ENCODE measurements at places on chromosomes 6 and 20.

- DNase-seq = no peak
Observed at GRCh38 chr6:90285611-90286381, 10.8 kb downstream of the BACH2 start.

DNA sequence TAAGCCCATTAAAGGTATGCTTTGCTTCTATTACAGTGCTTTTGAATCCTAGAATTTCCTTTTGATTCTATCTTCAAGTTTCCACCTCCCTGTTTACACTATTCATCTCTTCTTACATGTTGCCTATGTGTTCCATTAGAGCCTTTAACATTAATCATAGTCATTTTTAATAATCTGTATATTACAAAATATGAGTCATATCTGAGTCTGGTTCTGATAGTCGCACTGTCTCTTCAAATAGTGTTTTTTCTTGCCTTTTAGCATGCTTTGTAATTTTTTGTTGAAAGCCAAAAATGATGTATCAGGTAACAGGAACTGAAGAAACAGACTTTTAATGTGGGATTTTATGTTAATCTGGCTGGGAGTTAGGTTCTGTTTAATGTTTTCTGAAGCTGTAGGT lies 68.4 kb downstream of the DNAAF9 start:
- no peak for DNase-seq

GRCh38 chr6:156683821-156684220 lies 93.4 kb upstream of the ARID1B start:
- DNase-seq = no peak

- no peak for DNase-seq
Observed at GRCh38 chr6:56638760-56639159, 3.9 kb downstream of the DST start.

- DNase-seq = no peak
Observed at GRCh38 chr6:35757456-35758123, 18.8 kb upstream of the CLPSL2 start.

GRCh38 chr20:47862574-47863240 lies 77.4 kb upstream of the SULF2 start:
- no peak for DNase-seq

DNA sequence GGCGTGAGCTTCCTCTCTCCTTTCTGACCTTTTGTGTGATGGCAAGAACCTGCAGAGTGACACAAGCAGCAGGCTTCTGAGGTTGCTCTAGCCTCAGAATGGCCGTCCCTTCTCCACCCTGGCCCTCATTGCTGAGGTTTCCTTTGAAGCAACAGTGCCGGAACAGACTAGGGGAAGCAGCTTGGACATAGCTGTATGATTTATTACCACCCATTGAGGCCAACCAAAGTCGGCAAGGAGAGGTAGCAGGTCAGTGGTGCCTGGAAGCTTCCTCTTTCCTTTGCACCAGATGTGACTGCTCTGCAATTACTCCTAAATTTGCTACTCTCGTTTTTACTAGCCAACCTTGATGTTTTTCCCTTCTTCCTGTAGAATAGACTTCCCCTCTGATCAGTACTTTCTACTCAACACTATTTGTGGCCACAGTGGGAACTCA lies 31.4 kb downstream of the PTPN1 start:
- DNase-seq = no peak

DNA sequence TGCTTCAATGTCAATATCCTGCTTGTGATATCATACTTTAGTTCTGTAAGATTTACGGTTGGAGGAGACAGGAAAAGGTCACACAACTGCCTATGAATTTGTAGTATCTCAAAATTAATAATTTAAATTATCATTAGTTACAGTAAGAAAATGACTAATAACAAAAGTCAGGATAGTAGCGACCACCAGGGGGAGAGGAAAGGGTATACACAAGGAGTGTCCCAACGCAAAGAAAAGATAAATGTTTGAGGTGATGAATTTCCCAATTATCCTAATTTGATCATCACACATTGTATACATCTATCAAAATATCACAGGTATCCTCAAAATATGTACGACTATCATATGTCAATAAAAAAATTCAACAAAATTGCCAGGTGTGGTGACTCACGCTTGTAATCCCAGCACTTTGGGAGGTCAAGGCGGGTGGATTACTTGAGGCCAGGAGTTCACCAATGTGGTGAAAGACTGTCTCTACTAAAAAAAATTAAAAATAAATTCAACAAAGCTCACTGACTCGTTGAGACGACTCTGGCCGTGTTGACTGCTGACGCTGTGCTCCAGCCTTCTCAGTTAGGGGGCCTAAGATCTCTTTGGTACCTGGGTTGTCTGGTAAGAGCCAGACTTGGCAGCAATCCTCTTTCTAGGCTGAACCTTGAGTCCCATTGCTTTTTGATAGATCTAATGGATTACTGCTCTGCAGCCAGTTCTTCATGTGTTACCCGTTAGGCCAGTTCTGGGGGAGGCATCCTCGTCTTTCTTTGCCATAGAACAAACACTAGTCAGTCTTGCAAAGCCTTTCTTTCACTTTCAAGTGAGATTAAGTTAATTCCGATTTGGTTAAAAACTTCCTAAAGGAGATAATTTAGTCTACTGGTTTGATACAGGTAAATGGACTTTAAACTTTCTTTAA lies 9.0 kb upstream of the OVOL2 start:
- no peak for DNase-seq

DNA sequence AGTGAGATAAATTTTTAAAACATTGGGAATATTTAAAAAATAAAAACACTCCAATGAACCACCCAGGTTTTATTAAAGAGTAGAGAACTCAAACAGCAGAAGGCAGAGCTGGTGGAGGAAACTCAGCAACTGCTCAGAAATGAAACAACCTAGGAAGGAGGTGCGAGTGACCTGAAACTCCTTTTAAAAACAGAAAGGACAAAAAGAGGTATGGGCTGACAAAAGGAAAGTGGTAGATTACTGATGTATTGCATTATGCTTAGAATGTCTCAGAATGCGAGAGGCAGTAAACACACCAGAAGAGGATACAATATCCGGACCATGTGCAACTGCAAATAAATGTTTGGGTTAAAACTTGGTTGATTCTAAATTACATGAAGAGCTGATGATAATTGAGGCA lies 97.6 kb downstream of the ESR1 start:
- DNase-seq = no peak

- no peak for DNase-seq
Observed at GRCh38 chr20:57270204-57270984, 4.0 kb upstream of the BMP7 start.

DNA sequence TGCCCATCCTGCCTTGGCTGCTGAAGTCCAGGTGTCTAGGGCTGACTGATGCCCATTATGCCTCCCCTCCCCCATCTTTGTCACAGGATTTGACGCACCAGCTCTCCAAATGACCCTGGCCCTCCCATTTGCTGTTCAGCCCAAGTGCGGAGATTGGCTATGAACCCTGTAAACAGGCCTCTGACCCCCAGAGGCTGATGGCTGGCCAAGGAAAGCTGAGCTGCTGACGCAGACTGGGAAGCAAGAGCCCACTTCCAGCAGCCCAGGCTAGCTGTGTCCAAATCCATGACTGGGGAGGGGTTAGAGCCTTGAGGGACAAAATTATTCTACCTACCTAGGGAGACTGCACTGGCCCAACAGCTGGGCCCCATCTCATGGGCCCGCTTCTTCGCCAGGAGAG lies 797 bp upstream of the GNRH2 start:
- DNase-seq = no peak

GRCh38 chr6:106782536-106783285 lies 153.3 kb downstream of the QRSL1 start:
- no peak for DNase-seq

DNA sequence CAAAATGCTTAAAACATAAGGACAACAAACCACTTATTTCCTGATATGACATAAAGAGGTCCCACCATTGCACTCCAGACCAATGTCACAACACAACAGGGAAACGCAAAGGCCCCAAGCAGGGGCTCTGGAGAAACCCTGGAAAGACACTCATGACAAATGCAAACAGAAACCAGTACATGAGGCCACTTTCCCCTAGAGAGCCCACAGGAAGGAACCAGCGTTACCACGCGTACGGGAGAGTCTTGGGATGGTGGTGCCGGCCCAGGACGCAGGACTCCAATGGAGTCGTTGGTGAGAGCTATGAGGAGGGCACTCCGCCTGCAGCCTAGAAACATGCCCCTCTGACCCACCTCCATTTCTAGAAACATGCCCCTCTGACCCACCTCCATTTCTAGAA lies 20.2 kb downstream of the GMEB2 start:
- no peak for DNase-seq

- peak; percentile 67 for DNase-seq
Observed at GRCh38 chr6:41505122-41506049, 40.8 kb upstream of the FOXP4 start.

DNA sequence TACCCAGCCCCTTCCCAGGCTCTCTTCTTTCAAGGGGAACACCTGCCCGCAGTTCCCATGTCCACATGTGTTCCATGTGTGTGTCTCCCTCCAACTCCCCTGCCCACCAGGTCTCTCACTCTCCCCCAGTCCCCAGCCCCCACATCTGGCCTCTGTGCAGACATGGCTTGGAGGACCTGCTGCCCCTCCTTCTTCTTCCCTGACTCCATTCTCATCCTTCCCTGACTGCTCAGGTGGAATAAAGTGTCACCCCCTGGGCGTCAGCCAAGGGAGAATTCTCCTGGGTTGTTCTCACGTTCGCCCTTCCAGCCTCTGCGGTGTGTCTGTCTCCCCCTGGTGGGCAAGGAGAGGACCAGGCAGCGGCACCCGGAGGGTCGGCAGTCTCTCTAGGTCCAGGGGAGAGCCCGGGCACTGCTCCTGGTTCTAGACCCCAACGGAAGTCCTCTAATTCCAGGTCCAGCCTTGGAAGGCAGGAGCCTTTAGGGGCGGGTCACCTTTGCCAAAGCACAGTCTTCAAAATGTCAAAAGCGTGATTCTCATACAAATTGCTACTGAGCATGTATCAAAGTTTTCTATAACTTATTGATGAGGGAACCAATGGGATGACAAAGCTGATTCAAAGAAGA lies 50.5 kb downstream of the EBF4 start:
- peak; percentile 32 for DNase-seq

GRCh38 chr20:38203981-38204357 lies 38.9 kb upstream of the TGM2 start:
- DNase-seq = no peak

DNA sequence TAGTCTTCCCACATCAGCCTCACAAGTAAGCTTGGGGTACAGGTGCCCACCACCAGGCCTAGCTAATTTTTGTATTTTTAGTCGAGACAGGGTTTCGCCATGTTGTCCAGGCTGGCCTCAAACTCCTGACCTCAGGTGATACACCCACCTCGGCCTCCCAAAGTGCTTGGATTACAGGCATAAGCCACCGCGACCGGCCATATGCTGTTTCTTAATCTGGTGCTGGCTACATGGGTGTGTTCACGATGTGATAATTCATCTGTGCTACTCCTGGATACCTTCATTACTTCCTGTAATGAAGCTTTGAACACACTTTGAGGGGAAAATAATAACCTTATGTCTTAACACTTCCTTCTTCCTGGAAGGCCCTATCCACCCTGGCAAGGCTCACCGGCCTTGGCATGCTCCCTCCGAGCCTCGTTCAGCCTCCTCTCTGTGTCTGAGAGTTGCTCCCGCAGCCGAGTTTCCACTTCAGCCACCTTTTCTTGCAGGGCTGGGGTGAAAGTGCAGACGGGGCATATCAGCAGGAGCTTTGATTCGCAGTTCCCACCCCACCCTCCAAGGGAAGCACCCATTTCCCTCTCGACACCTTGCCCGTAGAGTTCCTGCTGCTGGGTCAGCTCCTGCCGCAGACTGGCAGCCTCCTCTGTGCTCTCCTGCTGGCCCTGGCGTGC lies 5.6 kb upstream of the PSORS1C2 start:
- no peak for DNase-seq

- no peak for DNase-seq
Observed at GRCh38 chr6:19839237-19839546, 2.0 kb downstream of the ID4 start.

GRCh38 chr20:34578025-34578424 lies 19.5 kb downstream of the MAP1LC3A start:
- no peak for DNase-seq

GRCh38 chr20:51769976-51770615 lies 1.9 kb upstream of the ATP9A start:
- DNase-seq = no peak

GRCh38 chr6:169639653-169640278 lies 62.1 kb downstream of the WDR27 start:
- DNase-seq = no peak

DNA sequence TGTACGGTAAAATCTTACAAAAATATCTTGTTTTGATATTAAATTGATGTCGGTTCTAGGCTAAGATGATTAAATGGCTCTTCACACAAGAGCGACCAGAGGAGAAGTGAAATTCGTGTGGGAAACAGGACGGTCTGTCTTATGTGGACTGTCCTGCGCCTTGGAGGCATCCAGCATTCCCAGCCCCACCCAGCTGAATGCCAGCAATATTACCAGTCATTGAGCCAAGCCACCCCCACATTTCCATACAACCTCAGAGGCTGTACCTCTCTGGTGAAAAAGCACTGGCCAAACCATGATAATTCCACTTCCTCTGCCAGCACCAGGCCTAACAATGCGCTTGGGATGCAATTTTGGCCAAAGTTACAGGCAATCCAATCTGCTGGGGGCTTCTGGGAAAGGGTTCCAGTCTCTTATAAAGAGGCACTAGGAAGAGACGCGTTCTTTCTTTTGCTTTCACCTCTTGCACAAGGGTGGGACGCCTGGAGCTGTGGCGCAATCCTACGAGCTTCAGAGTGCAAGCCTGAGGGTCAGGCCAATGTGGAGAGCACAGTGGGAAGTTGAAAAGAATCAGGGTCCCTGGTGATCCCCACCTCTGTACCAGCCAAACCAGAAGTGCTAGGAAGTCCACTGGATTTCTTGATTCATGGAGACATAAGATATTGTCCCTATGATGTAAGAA lies 213.1 kb downstream of the PREX1 start:
- no peak for DNase-seq

- no peak for DNase-seq
Observed at GRCh38 chr6:97129106-97129505, 153.9 kb downstream of the MMS22L start.

- DNase-seq = no peak
Observed at GRCh38 chr20:7463290-7463689, 477.0 kb downstream of the HAO1 start.

DNA sequence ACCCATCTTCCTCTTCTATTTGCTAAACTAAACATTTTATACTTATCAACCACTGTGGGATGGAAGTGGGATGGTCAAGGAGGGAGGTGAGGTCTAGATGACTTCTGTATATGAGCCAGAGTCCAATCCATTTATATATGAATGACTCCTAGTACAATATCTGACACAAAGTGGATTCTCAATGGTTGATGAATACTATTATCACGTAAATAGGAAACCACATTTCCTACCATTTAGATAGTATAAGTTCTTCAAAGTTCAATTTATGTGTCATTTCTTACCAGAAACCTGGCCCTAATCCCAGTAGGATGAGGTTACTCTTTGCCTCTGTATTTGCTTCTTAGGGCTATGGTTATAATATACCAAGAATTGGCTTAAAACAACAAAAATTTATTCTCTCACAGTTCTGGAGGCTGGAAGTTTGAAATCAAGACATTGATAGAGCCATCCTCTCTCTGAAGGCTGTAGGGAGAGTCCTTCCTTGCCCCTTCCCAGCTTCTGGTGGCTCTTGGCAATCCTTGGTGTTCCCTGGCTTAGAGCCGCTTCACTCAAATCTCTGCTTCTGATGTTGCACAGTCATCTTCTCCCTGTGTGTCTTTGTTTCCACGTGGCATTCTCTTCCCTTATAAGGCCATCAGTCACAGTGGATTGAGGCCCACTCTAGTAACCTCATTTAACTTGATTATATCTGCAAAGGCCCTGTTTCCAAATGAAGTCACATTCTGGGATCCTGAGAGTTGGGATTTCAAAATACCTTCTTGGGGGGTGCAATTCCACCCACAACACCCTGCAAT lies 41.0 kb upstream of the RAB23 start:
- peak; percentile 90 for DNase-seq
